ENCODE measurements at places on chromosomes 5 and 9. TPM values are rescaled to one million over a fixed set of nuclear protein-coding genes. Genes with fewer than 3 reads are reported as not detected.

Gene S100Z
- 0.33 TPM for polyA plus RNA-seq

Gene KCNN2
- polyA plus RNA-seq, result 7.6 TPM

- DNase-seq, result no peak
Observed at GRCh38 chr9:116899337-116900006, 212.4 kb downstream of the TRIM32 start.

Gene KIF12
- polyA plus RNA-seq, result 223 TPM

Gene IGIP
- 6.4 TPM for polyA plus RNA-seq
